Activated CD4-positive, alpha-beta T cell treated with anti-CD3 and anti-CD28 coated beads, Interleukin-2, amount 10 ng/mL, durations not matched to agents 7 days and 5 days (primary cell): ENCODE measurements at places on chromosomes 6 and 20. TPM values are rescaled to one million over a fixed set of nuclear protein-coding genes. Genes with fewer than 3 reads are reported as not detected.

DNA sequence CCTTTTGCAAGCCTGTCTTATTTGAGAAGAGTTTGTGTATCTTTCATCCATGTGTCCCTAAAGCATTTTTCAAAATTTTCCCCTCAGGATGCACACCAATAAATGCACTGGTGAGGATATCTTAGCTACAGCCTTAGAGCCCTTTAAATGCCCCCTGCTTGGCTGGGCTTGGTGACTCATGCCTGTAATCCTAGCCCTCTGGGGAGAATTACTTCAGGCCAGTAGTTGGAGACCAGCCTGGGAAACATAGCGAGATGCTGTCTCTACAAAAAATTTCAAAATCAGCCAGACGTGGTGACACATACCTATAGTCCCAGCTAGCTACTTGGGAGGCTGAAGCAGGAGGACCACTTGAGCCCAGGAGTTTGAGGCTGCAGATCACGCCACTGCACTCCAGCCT is 33.8 kb upstream of the PLCB4 start:
- no peak overlapping the region for H3K4me3 ChIP-seq
- no peak for DNase-seq
- no peaks in the 10 kb centered on the region for H3K27me3 ChIP-seq
- H3K4me1 ChIP-seq, result no peaks in the 10 kb centered on the region

- no peaks in the 10 kb centered on the region for H3K27me3 ChIP-seq
- no peak overlapping the region for H3K27ac ChIP-seq
- peaks cover 2% of the 10 kb centered on the region for H3K4me1 ChIP-seq
- no peaks in the 10 kb centered on the region for H3K36me3 ChIP-seq
- no peak overlapping the region for H3K4me3 ChIP-seq
- no peak for DNase-seq
Observed at GRCh38 chr6:38016824-38017223, 197.3 kb downstream of the ZFAND3 start.

GRCh38 chr20:50338479-50339391 is 148.1 kb downstream of the CEBPB start:
- H3K4me1 ChIP-seq, result peaks cover 72% of the 10 kb centered on the region
- peak overlapping the region; percentile 94 for H3K27ac ChIP-seq
- peaks cover 3% of the 10 kb centered on the region for H3K27me3 ChIP-seq
- peak; percentile 69 for DNase-seq
- H3K36me3 ChIP-seq, result peaks cover 3% of the 10 kb centered on the region

EPHA7 gene
- not detected for total RNA-seq

- H3K27me3 ChIP-seq, result peaks cover 25% of the 10 kb centered on the region
- no peak overlapping the region for H3K27ac ChIP-seq
- H3K4me1 ChIP-seq, result peaks cover 5% of the 10 kb centered on the region
Observed at GRCh38 chr6:107547451-107547840, 57.5 kb downstream of the SOBP start.

ELOVL2 gene
- not detected for total RNA-seq

TTK gene
- total RNA-seq, result 40.7 TPM

DNA sequence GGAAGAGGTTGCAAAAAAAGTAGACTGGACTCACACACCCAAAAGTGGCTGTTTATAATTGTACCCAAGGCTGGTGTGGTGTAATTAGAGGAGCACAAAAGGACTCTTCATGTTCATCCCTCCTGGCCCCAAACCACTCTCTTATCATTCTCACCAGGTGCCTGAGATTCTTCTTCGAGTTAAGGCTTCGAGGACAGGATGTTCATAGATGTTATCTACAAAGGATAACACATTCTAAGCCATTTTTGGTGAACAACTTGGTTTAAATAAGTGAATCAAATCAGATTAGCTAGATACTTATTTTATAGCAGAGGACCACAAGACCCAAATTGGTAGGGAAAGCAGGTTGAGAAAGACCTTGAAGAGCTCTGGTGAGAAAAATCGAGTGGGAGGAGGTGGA is 73.1 kb upstream of the SUPT3H start:
- H3K4me1 ChIP-seq, result peaks cover 65% of the 10 kb centered on the region
- no peak overlapping the region for H3K4me3 ChIP-seq
- no peak for DNase-seq
- H3K27me3 ChIP-seq, result no peaks in the 10 kb centered on the region
- H3K27ac ChIP-seq, result no peak overlapping the region

ASIP gene
- not detected for total RNA-seq

FAM50B gene
- 12.0 TPM for total RNA-seq

DNA sequence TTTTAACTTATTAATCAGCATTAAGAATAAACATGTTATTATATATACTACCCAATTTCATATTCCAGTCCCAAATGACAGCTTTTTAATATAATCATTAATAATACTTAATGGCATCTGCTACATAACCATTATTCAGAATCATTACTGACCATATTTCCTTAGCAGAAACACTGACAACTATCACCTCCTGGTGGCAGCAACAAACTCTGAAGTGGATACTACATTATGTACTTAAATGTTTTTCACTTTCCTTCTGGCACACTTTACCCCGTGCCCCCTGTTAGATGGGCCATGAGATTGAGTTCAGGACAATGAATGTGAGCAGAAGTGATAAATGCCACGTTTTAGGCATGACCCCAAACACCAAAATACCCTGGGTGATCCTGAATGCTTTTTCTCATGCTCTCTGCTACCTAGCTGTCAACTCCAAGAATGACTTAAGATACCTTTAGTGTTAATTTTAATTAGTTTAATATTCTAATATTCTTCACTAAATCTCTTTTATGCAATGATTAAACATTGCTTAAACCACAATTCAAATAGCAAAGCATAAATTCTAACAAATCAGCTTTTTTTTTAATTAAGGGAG is 77.1 kb downstream of the LMBRD1 start:
- DNase-seq, result no peak
- H3K27ac ChIP-seq, result no peak overlapping the region
- H3K36me3 ChIP-seq, result peaks cover 35% of the 10 kb centered on the region
- H3K4me1 ChIP-seq, result no peaks in the 10 kb centered on the region

DNA sequence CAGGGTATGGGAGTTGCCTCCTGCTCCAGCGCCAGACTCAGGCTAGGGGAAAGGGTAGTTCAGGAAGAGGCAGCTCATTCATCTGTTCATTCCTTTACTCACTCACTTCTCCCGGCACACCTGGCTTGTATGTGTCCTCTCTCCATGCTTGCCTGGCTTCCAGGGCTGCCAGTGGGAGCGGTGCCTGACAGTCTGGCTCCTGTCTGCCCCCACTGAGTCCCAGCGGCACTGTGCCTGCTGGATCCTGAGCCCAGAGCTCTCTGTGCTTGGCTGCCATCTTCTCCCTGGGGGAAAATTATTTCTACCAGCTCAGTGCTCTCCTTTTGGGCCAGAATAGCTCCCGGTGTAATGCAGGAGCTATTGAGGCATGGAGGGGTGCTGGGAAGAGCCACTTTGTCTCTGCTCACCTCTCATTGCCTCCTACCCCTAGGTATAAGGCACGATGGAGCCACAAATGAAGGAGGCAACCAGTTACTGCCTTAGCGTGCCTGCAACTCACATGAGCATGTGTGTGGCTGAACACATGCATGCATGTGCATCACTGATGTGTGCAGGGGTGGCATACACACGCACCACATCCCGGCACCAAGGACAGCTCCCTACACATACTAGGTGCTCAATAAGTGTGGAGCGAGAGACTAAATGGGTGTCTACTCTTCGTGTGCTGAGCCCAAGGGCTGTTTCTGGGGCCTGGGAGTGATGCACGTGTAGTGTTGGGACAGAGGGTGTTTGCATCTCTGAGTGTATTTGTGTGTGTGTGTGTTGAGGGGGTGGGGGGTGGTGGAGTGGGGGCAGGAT is 46.6 kb downstream of the CDH22 start:
- H3K27me3 ChIP-seq, result no peaks in the 10 kb centered on the region
- DNase-seq, result no peak
- H3K27ac ChIP-seq, result no peak overlapping the region
- no peaks in the 10 kb centered on the region for H3K4me1 ChIP-seq

DNA sequence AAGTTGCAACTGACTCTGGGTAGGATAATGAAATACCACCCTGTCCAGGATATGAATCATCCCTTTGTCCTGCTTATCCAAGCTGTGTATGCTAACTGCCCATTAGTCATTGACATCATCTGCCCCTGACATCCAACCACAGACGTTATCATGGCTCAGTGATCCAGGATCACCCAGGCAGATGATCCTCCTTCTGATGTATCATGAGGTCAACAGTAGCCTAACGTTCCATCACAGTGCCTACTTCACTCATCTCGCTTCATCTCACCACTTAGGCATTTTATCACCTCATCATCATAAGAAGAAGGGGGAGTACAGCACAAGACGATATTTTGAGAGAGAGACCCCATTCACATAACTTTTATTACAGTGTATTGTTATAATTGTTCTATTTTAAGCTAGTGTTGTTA is 13.4 kb upstream of the BTN3A2 start:
- H3K36me3 ChIP-seq, result no peaks in the 10 kb centered on the region
- H3K27ac ChIP-seq, result no peak overlapping the region
- no peak overlapping the region for H3K4me3 ChIP-seq
- no peak for DNase-seq

GGTLC1 gene
- total RNA-seq, result not detected

GRCh38 chr6:144292372-144292771 is 7.2 kb downstream of the UTRN start:
- H3K4me1 ChIP-seq, result peaks cover 7% of the 10 kb centered on the region
- DNase-seq, result no peak
- peaks cover 14% of the 10 kb centered on the region for H3K36me3 ChIP-seq
- H3K27me3 ChIP-seq, result peaks cover 10% of the 10 kb centered on the region
- H3K4me3 ChIP-seq, result no peak overlapping the region

- H3K27ac ChIP-seq, result peak overlapping the region; percentile 61
- peaks cover 70% of the 10 kb centered on the region for H3K4me1 ChIP-seq
- no peak overlapping the region for H3K4me3 ChIP-seq
- DNase-seq, result no peak
Observed at GRCh38 chr20:51423290-51423667, 119.2 kb downstream of the NFATC2 start.

GTSF1L gene
- total RNA-seq, result not detected

DNA sequence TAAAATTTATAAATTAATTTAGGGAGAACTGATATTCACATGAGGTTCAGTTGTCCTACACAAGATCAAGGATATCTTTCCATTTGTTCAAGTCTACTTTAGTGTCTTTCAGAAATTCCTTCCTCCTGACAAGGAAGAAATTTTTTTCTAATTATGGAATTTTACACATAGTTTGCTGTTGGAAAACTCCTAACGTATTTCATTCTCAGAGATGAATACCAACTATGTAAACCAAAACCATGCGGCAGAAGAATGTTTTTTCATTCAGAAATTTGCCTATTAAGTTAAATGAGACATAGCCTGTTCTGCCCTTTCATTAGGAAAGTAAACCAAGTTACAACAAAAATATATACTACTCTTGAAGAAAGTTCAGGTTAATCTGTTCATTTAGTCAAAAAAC is 111.2 kb upstream of the PRDM1 start:
- no peak for DNase-seq
- peaks cover 15% of the 10 kb centered on the region for H3K27me3 ChIP-seq
- peaks cover 34% of the 10 kb centered on the region for H3K36me3 ChIP-seq

GRCh38 chr6:104252276-104252675 is 607.4 kb downstream of the HACE1 start:
- H3K4me3 ChIP-seq, result no peak overlapping the region
- H3K27me3 ChIP-seq, result no peaks in the 10 kb centered on the region
- no peaks in the 10 kb centered on the region for H3K36me3 ChIP-seq
- H3K4me1 ChIP-seq, result no peaks in the 10 kb centered on the region
- H3K27ac ChIP-seq, result no peak overlapping the region

GRCh38 chr6:68642977-68643376 is 7.9 kb downstream of the ADGRB3 start:
- H3K4me3 ChIP-seq, result no peak overlapping the region
- no peak for DNase-seq
- no peaks in the 10 kb centered on the region for H3K4me1 ChIP-seq
- no peak overlapping the region for H3K27ac ChIP-seq

MDN1 gene
- 56.8 TPM for total RNA-seq

DNA sequence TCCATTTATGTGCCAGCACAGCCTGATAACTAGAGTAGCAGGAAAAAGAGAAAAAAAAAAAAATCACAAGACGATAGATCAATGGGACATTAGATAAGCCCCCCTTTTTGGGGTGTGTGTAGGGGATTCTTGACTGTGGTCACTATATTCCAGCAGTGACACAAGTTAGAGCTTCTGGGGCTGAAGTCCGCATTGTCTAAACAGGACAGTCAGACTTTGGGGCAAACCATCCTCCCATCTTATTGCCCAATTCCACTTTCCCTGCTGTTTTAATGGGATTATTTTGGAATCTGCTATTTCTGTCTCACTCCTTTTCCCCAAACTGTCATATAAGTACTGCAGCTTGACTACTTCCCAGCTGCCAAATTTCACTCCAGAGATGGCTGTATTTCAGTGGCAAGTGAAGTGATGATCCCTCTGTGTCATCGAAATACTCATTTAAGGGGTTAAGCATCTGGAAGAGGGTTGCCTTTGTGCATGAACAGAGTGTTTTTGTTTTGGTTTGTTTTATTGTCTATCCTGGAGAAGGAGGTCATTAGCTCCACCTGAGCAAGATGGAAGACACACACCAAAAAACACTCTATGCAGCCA is 182.5 kb downstream of the ATXN1 start:
- peaks cover 22% of the 10 kb centered on the region for H3K36me3 ChIP-seq
- peaks cover 8% of the 10 kb centered on the region for H3K4me1 ChIP-seq
- no peak overlapping the region for H3K27ac ChIP-seq
- H3K27me3 ChIP-seq, result no peaks in the 10 kb centered on the region
- H3K4me3 ChIP-seq, result no peak overlapping the region

DNA sequence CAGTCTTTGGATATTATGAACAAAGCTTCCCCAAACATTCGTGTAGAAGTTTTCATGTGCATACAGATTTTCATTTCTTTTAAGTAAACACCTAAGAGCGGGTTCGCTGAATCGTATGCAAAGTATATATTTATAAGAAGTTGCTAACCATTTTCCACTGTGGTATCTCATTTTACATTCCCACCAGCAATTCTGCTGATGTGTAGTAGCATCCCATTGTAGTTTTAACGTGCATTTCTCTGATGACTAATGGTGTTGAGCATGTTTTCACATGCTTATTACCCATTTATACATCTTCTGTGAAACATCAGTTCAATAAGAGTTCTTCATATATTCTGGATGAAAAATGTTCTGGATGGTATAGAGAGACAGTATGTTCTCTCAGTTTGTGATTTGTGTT is 97.4 kb downstream of the IYD start:
- H3K4me1 ChIP-seq, result no peaks in the 10 kb centered on the region
- no peaks in the 10 kb centered on the region for H3K36me3 ChIP-seq
- no peak for DNase-seq
- no peak overlapping the region for H3K27ac ChIP-seq
- H3K4me3 ChIP-seq, result no peak overlapping the region

- H3K36me3 ChIP-seq, result no peaks in the 10 kb centered on the region
- no peak for DNase-seq
Observed at GRCh38 chr6:46528961-46529750, 37.9 kb upstream of the RCAN2 start.

DNA sequence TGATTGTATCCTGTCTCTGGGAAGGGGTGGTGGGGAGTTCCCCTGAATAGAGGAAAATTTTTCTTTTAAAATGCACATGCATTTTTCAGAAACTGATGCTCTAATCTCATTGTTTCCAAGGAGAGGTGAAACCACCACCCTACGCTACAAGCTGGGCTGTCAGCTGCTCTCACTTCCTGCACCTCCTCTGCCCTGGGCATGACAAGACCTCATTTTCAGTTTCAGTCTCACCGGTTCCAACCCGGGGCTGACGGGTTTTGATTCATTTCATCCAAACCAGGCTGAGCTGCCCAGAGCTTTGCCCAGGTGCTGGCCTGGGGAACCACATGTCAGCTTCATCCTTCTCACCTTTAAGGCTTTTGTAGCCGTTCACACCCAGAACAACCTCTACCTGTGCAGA is 99.7 kb downstream of the EYA2 start:
- DNase-seq, result peak; percentile 84
- peaks cover 70% of the 10 kb centered on the region for H3K4me1 ChIP-seq
- H3K27ac ChIP-seq, result peak overlapping the region; percentile 94
- H3K36me3 ChIP-seq, result peaks cover 3% of the 10 kb centered on the region
- H3K4me3 ChIP-seq, result peak overlapping the region; percentile 73
